Left kidney (tissue), 8 donors: ENCODE measurements at places on chromosomes 3 and 15. TPM values are rescaled to one million over a fixed set of nuclear protein-coding genes. Genes with fewer than 3 reads are reported as not detected.
A peak's percentile ranks its signal among the peaks of the same experiment; 100 is the strongest.

The GREM1 gene
- polyA plus RNA-seq: 0.52 TPM

GRCh38 chr3:187406927-187407326 lies 38.7 kb downstream of the RTP4 start:
- DNase-seq: no peak

- DNase-seq: no peak
These were observed 342.7 kb downstream of the PTPRG start for GRCh38 chr3:61903931-61904657.

The DNASE1L3 gene
- polyA plus RNA-seq: 9.2 TPM

- DNase-seq: no peak
These were observed 106.6 kb downstream of the ARPP21 start for GRCh38 chr3:35745802-35746484.

GRCh38 chr3:120284747-120285507 lies at the start of gene GPR156:
TSS of gene GPR156 (minus strand) at chr3:120285222. CDS start at chr3:120244098, 41,124 bp downstream.
- peak; percentile 29 for DNase-seq

The ULK4 gene
- 6.3 TPM for polyA plus RNA-seq

The KLHL40 gene
- polyA plus RNA-seq: not detected

The ADCY5 gene
- polyA plus RNA-seq: 10.6 TPM

The PLOD2 gene
- 171 TPM for polyA plus RNA-seq

DNA sequence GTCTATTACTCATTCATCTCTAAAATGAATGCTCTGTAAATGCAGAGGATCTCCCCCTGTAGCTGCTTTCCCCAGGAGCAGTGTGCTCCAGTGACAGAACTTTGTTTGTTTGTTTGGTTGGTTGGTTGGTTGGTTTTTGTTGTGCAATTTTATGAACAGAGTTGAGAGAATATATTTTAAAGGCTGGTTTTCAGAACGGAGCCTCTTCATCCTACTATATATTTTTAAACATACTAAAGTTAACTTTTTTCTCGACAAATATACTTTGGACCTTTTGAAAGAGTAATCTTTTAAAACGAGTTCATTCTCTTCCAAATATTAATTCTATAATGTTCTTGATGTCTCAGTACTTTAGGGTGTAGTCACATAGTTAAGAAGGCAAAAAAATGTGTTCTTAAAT lies 20.2 kb downstream of the RYR3 start:
- no peak for DNase-seq

DNA sequence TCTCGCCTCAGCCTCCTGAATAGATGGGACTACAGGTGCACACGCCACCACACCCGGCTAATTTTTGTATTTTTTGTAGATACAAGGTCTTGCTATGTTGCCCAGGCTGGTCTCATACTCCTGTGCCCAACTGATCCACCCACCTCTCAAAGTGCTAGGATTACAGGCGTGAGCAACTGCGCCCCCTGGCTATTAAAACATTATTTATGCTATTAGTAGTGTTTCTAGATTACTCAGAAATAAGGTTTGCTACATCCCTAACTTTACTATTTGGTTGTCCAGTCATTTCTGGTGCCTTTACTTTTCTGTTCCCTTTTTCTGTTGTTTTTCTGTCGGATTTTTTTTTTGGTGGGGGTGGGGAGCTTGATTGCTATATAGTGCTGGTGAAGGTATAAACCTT lies 393.6 kb upstream of the TPM1 start:
- no peak for DNase-seq

- no peak for DNase-seq
These were observed 194.0 kb upstream of the FEZF2 start for GRCh38 chr3:62567097-62568021.

DNA sequence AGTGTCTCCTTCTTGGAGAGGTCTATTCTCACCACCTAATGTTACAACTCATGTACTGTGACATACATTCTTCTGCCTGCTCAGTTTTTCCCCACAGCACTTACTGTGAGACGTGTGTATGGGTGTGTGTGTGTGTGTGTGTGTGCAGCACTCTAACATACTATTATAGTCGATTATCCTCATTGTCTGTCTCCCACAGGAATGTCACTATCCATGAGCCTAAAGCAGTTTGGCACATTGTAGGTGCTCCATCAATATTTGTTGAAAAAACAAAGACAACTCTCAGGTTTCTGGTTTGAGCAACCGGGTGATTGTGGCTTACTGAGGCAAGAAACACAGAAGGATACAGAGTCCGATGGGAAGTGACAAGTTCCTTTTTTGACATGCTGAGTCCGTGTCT lies 8.6 kb upstream of the ZNF148 start:
- DNase-seq: no peak

- DNase-seq: peak; percentile 35
These were observed 7.9 kb upstream of the DNAJC17 start for GRCh38 chr15:40815042-40815698.

DNA sequence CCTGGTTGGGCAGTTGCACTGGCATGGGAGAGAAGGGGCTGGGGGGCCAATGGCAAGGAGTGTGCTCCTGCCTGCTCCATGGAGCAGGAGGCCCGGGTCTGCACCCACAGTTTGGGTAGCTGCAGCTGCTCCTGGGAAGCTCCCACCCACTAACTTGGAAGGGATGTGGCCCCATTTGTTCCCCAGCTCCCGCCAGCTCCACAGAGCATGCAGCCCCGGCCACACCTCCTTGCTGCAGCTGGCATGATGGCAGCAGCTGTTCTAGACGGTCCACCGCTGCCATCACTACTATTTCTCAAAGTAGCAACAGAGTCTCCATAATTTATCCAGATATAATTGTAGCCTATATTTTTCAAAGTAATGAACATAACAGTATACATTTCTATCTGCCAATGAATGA lies 65.8 kb downstream of the PIK3CB start:
- DNase-seq: no peak

- DNase-seq: no peak
These were observed 7.0 kb upstream of the GNAT1 start for GRCh38 chr3:50184242-50184978.

DNA sequence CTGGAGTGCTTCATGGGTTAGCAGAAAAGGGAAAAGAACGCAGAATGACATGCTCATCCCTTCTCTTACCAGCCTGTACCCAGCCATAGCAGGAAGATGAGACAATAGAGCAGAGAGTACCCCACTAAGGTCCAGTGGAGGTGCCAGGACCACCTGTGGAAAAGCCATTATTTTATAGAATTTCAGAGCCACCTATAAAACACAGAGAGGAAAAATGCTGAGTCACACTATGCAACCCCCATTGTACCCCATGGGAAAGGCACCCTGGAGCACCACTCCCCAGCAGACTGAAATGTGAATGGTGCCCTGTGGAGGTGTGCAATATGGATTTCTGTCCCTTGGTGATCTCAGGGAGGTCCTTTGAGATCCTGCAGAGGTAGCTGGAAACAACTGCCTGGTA lies 97.2 kb downstream of the HES1 start:
- DNase-seq: no peak

- DNase-seq: no peak
These were observed 62.0 kb upstream of the ACP3 start for GRCh38 chr3:132255041-132255745.

DNA sequence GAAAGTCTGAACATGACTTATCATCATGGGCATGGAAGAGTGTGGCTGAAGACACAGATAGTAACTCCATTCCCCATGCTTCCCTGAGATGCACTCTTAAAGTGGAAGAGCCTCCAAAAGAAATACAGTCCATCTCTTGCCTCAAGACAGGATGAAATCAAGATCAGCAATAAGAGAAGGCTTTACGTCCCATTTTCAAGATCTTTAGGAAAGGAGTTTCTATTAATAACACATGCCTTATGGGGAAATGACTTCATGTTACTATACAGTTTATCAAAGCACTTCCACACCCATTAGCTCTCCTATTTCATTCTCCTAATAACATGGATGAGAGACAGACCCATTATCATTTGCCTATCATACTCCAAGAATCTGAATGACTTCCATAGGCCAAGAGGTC lies 6.1 kb upstream of the KBTBD12 start:
- DNase-seq: no peak

DNA sequence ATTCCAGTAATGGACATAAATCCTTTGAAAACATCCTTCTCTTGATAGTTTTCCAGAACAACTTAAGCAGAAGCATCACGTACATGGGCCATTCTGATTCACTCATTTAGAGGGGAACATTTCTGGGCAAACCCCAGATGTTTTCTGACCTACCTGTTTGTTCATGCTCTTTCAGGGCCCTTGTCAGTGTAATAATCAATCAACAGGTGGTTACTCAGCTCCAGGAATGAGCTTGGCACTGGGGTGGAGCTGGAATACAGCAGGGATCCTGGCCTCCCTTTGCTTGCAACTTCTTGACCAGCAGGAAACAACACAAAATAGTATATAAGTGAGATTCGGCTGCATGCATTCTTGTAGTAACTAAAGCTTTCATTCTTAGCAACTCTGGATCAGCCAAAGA lies 9.2 kb upstream of the UBE2E1 start:
- no peak for DNase-seq

GRCh38 chr15:86915811-86916331 lies 836.2 kb downstream of the AGBL1 start:
- peak; percentile 54 for DNase-seq

- DNase-seq: no peak
These were observed 2.1 kb upstream of the CPB1 start for GRCh38 chr3:148825476-148825875.

The MOBP gene
- 0.22 TPM for polyA plus RNA-seq

The NME9 gene
- polyA plus RNA-seq: 4.8 TPM

The FGF7 gene
- polyA plus RNA-seq: 18.8 TPM

The METTL6 gene
- polyA plus RNA-seq: 32.8 TPM

DNA sequence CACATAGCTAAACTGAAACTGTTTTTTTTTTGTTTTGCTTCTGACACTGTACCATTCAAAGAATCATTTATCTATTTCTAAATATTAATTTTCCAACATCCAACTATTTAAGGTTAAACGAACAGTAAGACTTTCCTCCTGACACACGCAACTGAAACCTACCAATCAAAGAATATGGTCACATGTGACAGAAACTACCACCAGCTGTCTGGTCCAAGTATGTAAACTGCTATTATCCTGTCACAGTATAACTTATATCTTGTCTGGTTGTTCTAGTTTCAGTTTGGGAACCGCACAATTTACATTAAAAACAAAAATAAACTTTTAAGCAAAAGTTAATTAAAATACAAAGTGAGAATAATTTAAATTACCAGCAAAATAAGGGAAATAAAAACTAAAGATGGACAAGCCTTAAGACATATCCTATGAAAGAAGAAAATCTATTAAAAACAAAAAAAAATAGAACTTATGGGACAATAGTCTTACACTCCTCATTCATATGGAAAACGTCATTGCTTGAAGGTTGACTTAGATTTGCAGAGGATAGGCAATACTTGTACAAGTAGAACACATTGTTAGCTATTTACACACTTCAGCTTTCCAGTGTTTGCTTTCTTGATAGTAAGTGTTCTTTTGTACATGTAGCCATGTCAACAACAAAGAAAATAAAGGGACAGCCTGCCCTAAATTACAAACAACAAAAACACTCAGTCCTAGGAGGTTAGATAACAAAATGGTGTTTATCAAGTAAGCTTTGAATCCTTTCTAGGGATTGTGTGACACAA lies 26.8 kb upstream of the CHRM5 start:
- DNase-seq: no peak

- no peak for DNase-seq
These were observed 19.0 kb upstream of the C3orf49 start for GRCh38 chr3:63800097-63800496.

GRCh38 chr15:75891895-75892294 lies 11.8 kb upstream of the FBXO22 start:
- no peak for DNase-seq

DNA sequence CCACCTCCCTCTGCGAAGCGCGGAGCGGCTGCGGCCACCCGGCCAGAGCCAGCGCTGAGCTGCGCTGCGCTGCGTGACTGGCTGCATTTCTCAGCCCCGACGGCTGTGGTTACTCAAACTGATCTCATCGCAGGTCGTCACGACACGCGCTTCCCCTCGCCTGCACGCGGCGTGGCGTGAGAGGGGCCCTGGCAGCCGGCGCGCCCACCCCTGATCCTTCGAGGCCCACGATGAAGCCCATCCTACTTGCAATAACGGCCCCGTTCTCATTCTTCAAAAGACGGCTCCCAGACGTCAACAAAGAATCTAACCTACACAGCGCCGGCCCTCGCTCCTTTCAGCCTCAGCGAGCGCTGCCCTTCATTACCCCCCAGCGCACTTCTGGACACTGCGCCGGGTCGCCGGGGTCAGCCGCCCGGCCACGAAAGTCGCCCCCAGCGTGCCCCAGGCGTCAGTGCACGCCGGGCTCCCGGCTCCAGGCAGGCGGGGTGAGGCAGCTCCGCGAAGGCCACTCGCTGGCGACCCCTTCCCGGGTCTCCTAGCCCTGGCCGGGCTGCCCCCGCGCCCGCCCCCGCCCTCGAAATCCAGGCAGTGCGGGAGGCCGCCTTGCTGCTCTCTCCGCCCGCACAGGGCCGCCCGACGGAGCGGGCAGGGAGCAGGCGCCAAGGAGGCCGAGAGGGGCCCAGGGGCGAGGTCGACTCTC lies 9.9 kb upstream of the LEKR1 start:
- DNase-seq: peak; percentile 28

- no peak for DNase-seq
These were observed 6.2 kb downstream of the SUCLG2 start for GRCh38 chr3:67648229-67648628.

DNA sequence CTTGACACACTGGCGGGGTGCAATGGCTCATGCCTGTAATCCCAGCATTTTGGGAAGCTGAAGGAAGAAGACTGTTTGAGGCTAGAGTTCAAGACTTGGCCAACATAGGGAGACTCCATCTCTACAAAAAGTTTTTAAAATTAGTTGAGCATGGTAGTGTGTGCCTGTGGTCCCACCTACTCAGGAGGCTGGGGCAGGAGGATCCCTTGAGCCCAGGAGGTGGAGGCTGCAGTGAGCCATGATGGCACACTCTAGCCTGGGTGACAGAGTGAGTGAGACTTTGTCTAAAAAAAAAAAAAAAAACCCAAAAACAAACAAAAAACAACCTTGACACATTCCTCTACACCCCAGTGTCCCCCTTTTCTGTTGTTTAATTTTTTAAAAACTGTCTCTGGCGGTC lies 4.0 kb upstream of the ITPKA start:
- no peak for DNase-seq

DNA sequence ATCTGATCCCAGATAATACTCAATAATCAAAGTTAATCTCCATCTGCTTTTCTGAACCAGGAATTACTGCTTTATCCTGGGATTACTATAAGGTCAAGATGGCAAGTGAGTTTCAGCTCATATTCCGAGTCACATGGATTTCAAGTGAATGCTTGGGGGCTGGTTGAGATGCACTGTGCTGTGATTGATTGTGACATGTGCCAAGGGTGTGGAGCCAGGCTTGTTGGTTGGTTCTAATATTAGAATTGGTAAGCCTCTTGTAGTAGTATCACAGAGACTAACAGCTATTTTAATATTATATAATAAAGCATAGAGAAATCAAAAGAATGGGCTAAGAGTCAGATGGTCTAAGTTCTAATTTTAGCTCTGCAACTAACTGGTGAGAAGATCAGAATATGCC lies 74.2 kb upstream of the ICE2 start:
- no peak for DNase-seq

The CORO2B gene
- 23.0 TPM for polyA plus RNA-seq

The C3orf70 gene
- polyA plus RNA-seq: 9.9 TPM

DNA sequence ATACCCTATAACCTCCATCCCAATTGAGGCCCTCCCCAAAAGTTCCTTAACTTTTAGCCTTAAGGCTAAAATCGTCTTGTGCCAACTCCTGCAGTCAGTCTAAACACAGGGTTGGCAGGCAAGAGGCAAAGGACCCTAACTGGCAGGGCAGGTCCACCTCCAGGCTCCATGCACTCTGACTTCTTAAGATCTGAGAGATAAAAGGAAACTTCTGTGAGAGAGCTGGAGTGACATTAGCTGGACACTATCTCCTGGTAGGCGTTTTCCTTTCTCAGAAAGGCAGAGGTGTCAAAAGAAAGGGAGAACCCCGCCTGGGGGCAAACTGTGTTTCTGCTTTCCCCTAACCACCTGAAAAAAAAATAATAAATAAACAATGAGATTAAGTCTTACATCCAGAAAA lies 3.6 kb downstream of the CHSY1 start:
- DNase-seq: no peak

The SEMA6D gene
- 41.4 TPM for polyA plus RNA-seq
